SW 1271 (cell line): ENCODE measurements at places on chromosomes 2 and 18.

DNA sequence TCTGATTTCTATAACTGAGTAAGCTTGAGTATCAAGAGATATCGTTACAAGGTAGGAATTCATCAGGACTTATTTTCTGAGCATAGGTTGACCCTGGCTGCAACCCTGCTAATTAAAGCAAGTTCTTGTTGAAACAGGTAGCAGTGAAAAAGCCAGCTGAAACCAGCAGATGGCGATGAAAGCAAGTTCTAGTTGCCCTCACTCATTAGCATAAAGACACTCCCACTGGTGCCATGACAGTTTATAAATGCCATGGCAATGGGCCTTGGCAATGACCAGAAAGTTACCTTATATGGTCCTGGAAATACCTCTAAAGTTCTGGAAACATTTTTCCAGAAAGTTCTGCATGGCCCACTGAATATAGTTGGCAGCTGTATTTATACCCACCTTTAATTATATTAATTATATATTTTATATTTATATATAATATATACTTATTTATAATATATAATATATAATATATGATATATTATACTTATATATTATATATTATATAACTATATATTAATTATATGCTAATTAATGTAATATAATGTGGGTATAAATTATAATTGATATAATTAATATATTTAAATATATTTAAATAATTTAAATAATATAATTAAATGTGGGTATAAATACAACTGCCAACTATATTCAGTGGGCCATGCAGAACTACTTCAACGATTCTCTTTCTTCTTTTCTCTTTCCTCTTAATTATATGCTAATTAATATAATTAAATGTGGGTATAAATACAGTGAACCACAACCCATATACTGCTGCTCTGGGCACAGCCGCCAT is 188.0 kb downstream of the CDH7 start:
- peak; percentile 26 for DNase-seq

DNA sequence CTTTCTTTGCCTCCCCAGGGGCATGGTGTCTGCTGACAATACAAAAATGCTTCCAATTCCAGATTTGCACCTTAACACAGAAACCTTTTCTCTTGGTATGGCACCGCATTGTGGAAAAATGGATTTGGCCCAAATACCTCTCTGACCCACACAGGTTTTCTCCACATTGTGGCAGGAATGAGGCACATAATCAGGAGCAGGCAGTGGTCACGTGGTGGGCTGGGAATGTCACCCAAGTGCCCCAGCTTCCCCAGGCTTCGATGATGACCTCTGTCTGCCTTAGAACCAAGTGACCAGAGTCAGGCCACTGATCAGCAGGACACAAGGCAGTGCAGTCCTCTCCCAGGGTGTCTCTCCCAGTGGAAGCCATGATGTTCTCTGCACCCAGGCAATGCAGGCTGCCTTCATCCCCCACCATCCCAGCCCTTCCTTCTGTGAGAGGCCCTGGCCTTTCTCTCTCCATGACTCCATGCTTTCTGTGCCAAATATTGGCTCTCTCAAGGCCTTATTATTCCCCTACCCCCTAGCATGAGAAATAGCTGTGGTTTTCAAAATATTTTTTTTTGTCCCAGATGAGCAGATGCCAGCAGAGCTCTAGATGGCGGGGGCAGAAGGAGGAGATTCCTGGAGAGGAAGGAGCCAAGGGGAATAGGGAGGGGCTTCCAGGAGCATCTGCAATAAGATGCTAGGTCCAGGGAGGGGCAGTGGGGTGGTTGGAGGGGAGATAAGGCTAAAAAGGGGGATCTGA is 198.9 kb downstream of the ACKR3 start:
- DNase-seq, result no peak

- no peak for DNase-seq
Measured at GRCh38 chr2:214192711-214193110, 218.1 kb upstream of the VWC2L start.

GRCh38 chr2:104434318-104434792 is 419.6 kb upstream of the POU3F3 start:
- DNase-seq, result no peak

DNA sequence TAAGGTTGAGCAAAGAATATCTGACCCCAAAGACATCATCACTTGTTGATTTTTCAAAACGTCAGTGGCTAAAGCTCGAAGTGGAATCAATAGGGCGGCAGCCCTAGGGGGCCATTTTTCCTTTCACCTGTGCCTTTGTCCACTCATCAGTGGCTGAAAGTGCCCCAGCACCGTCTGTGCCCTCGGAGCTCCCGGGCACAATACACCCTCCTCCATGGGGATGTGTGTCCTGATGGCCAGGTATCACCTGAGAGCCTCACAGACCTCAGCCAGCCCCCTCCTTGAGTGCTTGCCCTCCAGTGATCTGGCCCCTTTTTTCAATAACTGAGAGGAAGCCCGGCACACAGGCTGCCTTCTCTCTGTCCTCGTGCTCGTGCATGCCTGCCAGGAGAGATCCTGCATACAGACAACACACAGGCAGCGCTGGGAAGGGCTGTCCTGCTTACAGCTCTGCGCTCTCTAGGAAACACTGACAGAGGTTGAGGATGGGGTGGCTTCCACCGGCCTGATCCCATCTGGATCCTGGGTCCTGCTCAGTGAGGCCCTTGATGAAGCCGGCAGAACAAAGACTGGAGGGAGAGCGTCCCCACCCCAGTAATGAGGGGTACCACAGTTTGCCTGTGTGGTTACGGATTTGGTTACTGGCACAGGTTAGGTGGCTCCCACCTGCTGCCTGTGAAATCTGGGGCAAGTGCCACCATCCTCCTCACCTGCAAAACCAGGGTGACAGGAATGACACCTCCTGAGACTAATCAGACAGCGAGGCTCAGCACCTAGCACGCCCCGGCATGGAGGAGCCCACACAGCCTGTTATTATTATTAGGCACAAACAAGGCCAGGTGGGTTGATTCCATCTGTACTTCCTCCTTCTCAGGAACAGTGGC is 197.5 kb upstream of the RAB6C start:
- DNase-seq, result no peak

DNA sequence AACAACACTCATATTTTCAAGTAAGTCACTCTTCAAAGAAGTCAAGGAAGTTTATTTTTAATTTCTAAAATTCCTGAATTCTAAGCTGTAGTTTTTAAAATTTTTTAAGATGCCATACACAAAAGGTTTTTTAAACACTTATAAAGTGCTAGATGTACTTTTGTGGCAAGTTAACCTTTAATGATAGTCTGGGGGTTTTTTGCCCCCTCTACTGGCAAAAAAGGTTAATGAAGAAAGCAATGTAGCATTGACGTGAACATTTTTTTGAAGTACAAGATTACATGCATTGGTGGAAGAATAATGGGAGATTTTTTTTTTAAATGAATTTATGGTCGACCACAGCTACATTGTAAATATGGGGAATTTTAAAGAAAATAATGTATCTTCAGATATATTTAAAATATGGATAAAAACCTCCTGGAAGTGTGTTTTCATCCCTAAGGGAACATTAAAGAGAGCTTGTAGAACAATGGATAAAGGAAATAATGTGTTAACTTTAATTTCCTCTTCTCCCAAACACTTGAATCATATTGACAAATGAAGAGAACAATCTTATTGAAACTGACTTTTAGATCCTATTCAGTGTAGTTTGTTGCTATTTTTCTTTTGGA is 12.6 kb downstream of the ITPRID2 start:
- DNase-seq, result peak; percentile 36

- DNase-seq, result no peak
Measured at GRCh38 chr2:112345030-112346027, 69.9 kb downstream of the ZC3H6 start.

GRCh38 chr2:127146820-127147502 is 40.0 kb upstream of the BIN1 start:
- no peak for DNase-seq

- no peak for DNase-seq
Measured at GRCh38 chr18:35174745-35175144, 66.1 kb upstream of the ZNF397 start.

DNA sequence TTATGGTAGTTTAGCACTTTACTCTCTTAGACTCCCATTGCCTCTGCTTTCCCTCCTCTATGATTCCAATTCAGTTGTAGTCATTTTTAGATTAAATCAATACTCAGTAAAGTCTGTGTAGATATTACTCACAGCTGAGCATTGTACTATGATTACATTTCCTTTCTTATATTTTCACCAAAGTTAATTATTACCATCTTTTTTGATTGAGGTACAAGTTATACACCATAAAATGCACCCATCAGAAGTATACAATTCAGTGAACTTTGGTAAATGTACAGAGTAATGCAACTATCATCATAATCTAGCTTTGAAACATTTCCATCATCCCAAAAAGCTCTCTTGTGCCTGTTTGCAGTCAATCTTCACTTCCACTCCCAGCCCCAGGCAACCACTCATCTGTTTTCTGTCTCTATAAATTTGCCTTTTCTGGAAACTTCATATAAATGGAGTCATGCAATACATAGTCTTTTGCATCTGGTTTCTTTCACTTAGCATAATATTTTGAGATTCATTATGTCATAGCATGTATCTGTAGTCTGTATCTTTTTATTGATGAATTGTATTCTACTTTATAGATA is 30.2 kb upstream of the ETAA1 start:
- DNase-seq, result no peak

- no peak for DNase-seq
Measured at GRCh38 chr2:7394195-7394594, 477.0 kb downstream of the RNF144A start.

GRCh38 chr2:135657806-135658582 is 83.7 kb upstream of the UBXN4 start:
- DNase-seq, result no peak

- no peak for DNase-seq
Measured at GRCh38 chr2:166972002-166972401, 83.7 kb downstream of the XIRP2 start.

GRCh38 chr2:8234757-8235374 is 447.0 kb upstream of the ID2 start:
- no peak for DNase-seq

GRCh38 chr2:112692495-112692911 is 28.3 kb upstream of the NT5DC4 start:
- DNase-seq, result peak; percentile 94

GRCh38 chr18:33304277-33304676 is 136.2 kb downstream of the CCDC178 start:
- no peak for DNase-seq

GRCh38 chr18:60350941-60351340 is 21.6 kb downstream of the MC4R start:
- DNase-seq, result no peak
